ENCODE measurements at places on chromosomes 1 and 21.

- DNase-seq = no peak
These were observed 138.0 kb upstream of the KLHDC7A start for GRCh38 chr1:18342744-18343143.

GRCh38 chr1:117928881-117929342, 509 bp downstream of the GDAP2 start:
- DNase-seq = no peak

DNA sequence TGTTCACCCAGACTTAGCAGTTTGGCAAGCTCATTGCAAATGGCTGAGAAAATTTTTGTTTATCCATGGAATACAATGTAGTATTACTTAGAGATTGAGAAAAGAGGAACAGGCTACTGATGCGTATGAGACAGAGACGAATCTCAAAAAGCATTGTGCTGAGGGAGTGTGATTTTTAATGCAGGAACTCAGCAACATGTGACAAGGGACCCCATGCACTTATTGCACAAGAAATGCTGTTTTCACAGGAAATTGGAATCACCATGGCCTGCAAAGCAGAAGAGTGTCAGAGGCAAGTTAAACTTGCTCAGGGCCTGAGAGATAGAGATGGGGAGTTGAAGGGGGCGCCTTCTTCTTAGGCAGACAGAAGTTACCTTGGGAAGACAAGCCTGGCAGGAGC, 32.6 kb upstream of the TLR5 start:
- DNase-seq = no peak

DNA sequence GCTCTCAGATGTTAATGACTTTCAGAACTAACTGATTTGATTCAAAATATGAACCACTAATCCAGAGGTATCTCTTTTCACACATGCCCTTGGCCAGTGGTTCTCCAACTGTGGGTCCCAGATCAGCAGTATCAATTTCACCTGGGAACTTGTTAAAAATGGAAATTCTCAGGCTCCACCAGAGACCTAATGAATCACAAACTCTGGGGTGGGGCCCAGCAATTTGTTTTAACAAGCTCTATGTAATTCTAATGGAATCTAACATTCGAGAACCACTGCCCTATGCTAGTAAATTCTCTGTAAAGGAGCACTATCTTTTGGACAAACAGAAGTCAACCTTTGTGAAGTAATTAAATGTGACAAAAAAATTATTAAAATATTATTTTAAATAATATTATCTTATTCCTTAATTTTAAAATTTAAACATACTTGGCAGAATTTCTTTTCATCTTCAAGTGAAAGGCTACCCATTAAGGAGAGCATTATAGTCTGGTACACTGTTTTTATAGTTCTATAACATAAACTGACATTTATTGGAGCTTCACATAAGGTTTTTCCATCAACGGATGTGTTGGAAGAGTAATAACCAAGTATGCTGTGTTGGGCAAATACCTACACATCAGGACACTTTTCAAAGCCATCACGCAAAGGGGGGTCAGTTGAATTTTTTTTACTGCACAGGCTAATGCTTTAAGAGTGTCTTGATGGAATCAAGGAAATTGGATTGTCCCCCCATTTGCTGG, 130.4 kb downstream of the LHX4 start:
- DNase-seq = no peak

- DNase-seq = no peak
These were observed 94.1 kb downstream of the NMNAT2 start for GRCh38 chr1:183323849-183324683.

- no peak for DNase-seq
These were observed 245.8 kb downstream of the MATN1 start for GRCh38 chr1:30477588-30477987.

DNA sequence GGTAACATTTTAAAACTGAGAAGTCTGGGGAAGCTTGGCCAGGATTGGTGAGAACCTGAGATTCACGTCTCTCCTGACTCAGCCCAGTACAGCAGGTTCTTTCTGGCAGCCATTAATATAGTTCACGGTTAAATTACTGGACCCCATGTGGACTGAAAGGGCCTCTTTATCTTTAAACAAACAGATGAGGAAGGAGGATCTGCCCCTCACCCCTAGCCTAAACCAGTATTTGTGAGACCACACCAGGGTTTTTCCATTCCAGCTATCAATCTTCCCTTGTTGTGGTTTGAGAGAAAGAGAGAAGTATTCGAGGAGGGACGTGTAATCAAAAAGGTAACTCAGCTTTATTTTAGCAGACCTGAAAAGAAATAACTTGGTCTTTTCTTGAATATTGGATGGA, 137.1 kb downstream of the PROX1 start:
- DNase-seq = no peak

GRCh38 chr1:234962340-234962989, 166.2 kb downstream of the TOMM20 start:
- DNase-seq = no peak

- DNase-seq = peak; percentile 58
These were observed 539 bp downstream of the ANP32E start for GRCh38 chr1:150235294-150235851.

DNA sequence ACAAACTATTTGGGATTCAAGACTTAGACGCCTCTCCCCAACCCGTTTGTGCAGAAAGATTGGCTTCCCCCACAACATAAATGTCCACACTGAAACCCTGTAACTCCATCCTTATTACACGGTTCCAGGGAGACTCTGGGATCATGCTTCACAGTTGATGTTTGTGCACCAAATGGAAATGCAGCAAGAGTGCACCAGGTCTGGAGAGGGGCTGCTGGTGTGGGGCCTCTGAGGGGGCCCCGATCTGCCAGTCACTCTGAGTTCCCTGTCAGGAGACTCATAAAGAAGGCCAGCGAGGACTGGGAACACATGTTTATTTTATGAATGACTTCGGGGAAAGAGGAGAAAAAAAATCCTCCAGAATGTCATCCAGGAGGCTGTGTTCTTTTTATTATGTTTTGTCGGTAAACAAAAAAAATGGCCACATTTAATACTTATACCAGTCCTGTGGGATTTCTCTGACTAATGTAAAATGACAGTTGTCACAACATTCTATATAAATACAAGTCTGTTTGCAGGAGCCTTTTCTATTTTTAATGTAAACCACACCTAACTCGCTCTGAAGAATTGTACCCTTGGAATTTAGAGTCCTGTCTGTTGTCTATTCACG, 439.1 kb upstream of the VAMP3 start:
- no peak for DNase-seq

DNA sequence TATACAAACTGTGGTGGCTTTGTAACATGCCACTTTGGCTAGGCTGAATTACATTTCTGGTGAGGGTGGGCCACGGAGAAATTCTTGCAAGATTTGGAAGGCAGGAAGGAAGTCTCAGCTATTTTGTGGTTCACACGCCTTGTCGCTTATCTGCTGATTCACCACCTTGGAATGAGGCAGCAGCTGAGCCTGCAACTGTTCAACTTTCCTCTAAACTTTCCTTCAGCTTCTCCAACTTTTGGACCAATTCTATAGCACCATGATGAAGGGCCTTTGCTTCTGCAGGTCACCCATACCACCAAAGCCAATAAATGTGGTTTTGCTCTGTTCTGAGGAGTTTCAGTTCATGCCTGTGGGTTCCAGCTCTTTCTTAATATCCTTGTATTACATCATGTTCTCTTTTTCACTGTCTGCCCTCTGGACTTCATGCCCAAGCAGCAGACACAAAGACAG, 337.6 kb upstream of the SNX7 start:
- no peak for DNase-seq

DNA sequence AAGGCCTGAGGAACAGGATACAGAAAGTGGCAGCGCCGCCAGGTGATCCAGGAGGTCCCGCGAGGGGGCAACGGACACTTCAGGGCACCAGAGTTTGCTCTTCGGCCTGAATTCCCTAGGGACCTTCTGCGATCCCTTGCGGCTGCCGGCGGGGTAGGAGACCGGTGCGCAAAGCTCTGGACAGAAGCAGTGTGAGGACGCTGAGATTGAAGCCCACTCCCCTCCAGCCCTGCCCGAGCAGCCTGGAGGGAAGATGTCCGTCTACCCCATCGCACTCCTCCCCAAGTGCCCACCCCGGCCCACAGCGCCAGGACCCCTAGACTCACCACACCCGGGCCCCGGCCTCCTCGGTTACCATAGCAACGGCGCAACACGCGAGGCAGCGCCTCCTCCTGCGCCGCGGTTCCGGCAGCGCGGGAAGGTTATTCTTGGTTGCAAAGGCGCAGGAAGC, at the start of gene ANKRD45:
Gene ANKRD45 (minus strand): TSS at position 361 of the 451 bp plus-strand sequence. CDS start 10,433 bp downstream, outside the sequence.
- DNase-seq = peak; percentile 32

GRCh38 chr1:26440259-26440658, 8.1 kb downstream of the DHDDS start:
- no peak for DNase-seq

- DNase-seq = no peak
These were observed 34.3 kb upstream of the EDEM3 start for GRCh38 chr1:184788970-184789369.

DNA sequence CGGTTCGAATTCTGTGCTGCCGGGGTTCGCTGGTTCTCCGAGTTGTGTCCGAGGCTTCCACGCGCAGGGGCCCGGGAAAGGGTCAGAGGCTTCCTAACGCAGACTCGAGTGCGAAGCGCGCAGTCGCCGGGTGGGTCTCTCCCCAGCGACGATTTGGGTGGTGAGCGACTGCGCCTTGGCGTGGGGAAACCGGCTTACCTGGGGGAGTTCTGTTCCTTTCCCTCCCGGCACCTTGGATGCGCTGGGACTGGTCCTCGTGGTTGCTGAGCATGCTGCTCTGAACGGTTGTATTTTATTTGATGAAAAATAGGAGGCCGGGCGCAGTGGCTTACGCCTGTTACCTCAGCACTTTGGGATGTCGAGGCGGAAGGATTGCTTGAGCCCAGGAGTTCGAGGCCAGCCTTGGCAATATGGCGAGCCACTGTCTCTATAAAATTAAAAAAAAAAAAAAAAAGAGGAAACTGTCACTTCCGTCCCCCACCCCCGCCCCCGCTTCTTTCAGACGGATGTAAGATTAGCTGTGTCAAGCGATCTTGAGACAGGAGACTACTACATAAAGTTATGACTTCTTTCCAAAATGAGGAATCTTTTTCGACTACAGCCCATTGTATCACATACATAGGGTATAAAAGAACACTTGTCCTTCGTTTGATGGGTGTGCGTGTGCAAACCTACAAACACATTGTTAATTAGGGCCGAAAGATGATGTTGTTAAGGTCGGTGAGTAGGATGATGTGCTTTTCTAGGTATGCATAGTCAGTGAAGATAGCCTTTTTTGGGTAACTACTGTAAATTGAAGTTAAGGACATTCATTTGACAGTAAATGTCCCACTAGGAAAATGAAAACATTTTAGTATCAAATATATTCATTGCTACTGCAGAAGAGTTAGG, at the start of gene CCDC18:
Gene CCDC18 (plus strand): TSS at position 2 of the 891 bp plus-strand sequence. CDS start 2,638 bp downstream, outside the sequence.
- peak; percentile 36 for DNase-seq

DNA sequence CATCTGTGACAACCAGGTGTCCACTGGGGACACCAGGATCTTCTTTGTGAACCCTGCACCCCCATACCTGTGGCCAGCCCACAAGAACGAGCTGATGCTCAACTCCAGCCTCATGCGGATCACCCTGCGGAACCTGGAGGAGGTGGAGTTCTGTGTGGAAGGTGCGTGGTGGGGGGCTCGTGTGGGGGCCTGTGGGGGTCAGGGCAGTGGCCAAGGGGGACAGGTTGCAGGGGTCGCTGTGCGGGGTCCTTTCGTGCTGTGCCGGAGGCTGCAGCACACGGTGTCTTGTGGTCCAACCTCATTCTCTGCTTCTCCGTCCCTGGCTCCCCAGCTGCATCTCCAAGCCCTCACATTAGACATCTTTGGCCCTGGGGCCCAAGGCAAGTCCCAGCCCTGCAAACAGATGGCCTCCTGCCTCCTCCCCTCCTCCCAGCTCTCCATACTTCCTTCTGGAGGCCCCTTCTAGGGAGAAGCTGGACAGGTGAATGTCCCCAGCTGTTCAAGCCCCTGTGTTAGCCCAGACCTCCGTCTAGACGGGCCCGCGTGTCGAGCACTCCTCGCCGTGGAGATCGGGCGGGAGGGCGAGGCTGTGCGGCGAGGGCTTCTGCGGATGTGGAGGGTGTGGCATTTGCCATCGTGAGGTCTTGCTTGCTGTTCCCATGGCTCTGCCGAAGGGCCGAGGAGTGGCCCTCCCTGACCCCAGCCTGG, 2.5 kb downstream of the AGRN start:
- no peak for DNase-seq

GRCh38 chr1:207815913-207816291, 64.0 kb downstream of the CD46 start:
- DNase-seq = no peak

GRCh38 chr21:45740491-45741357, 97.2 kb downstream of the PCBP3 start:
- DNase-seq = no peak

DNA sequence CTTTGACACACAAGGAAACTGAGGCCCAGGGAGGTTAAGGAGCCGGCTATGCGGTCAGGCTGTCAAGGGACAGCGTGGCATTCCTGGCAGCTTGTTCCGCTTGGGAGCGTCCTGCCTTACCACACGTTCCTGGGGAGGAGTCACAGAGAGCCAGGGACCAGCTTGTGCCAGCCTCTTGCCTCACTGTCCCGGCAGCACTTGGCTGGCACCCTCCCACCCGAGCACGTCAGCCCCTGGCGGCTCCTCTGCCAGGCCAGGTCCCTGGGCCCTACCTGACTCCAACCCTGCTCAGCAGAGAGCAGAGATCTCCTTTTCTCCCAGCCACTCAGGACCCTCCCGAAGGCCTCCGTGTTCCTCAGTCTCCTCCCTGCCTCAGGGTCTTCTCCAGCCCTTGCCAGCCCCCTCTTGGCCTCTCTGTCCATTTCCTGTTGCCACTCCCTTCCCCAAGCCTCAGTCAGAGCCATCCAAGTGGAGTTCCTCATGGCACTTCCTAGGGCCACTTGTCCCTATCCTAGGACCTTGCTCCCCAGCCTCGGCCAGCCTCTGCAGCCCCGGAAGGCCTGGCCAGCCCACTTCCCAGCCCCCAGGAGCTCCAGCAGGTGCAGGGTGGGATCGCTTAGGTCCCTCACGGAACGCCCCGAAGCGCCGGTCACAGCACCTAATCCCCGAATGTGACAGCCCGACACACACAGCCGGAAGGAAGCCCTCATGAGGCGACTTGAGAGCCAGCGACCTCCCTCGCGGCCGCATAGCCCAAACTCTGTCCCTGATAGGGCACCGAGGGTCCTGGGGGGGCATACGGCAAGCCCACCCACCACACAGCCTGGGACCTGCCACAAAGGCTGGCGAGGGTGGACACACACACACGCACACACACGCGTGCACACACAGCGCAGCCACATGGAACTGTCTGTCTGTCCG, 130.3 kb downstream of the CASZ1 start:
- no peak for DNase-seq

DNA sequence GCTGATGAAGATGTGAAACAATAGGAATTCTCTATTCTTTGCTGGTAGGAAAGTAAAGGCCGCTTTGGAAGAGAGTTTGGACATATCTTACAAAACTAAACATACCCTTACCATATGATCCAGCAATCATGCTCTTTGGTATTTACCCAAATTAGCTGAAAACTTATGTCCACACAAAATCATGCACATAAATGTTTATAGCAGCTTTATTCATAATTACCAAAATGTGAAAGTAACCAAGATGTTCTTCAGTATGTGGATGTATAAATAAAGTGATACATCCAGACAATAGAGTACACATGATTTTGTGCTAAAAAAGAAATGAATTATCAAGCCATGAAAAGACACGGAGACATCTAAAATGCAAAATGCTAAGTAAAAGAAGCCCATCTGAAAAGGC, 98.7 kb upstream of the SLC35F3 start:
- no peak for DNase-seq

- DNase-seq = peak; percentile 67
These were observed 62.2 kb downstream of the ELK4 start for GRCh38 chr1:205569411-205570172.
